ENCODE measurements at places on chromosomes 5 and 9. TPM values are rescaled to one million over a fixed set of nuclear protein-coding genes. Genes with fewer than 3 reads are reported as not detected.

MYOT gene
- 292 TPM for total RNA-seq

DNA sequence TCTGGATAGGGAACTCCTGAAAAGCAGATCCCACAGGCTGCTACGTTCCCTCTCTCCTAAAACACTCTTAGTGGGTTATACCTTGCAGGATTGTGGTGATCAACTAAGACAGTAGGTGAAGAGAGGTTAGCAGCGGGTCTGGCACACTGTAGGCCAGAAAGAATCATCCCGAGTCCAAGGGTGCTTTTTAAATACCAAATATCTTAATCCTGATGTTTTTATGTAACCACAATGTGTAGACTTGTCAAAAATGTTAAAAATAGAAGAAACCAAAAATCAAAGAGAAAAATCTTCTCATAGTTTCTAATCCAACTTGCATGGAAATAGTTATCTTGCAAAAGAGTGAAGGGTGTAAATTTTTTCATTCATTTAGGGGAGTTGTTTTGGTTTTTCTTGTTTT, 52.3 kb upstream of the IFNK start:
- H3K4me3 ChIP-seq = no peak overlapping the region
- H3K27me3 ChIP-seq = no peaks in the 10 kb centered on the region
- H3K4me1 ChIP-seq = peaks cover 30% of the 10 kb centered on the region
- no peak for DNase-seq
- no peaks in the 10 kb centered on the region for H3K36me3 ChIP-seq

GRCh38 chr5:34616651-34617050, 39.5 kb upstream of the RAI14 start:
- H3K27ac ChIP-seq = no peak overlapping the region
- H3K36me3 ChIP-seq = no peaks in the 10 kb centered on the region
- H3K4me1 ChIP-seq = no peaks in the 10 kb centered on the region
- H3K27me3 ChIP-seq = no peaks in the 10 kb centered on the region

- peaks cover 43% of the 10 kb centered on the region for H3K36me3 ChIP-seq
- H3K4me1 ChIP-seq = peaks cover 13% of the 10 kb centered on the region
- H3K27me3 ChIP-seq = no peaks in the 10 kb centered on the region
- no peak overlapping the region for H3K27ac ChIP-seq
These were observed 4.2 kb upstream of the SNAPC4 start for GRCh38 chr9:136403915-136404800.

GRCh38 chr5:151157426-151158286, at the start of gene ANXA6:
TSS of gene ANXA6 (minus strand) at chr5:151157779. CDS start at chr5:151147901, 9,878 bp downstream.
- H3K27me3 ChIP-seq = no peaks in the 10 kb centered on the region
- H3K27ac ChIP-seq = peak within 1 kb of the TSS; percentile 97
- DNase-seq = peak; percentile 88

DNA sequence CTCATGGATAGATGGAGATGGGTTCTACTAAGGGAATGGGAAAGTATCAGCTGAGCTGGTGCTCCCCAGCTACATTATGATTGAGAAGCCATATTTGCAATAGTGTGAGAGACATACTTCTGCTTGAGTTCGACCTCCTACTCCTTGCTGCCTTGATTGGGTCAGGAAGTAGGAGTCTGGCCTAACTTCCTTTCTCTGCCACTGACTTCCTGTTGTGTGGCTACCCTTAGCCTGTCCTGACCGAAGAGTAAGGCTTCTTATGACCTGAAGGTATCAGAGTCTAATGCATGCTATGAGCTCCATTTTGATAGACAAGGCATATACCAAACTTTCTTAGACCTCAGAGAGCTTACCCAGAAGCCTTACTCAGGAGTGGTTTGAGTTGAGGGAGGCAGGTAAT, 53.9 kb downstream of the OSTF1 start:
- no peak overlapping the region for H3K27ac ChIP-seq
- H3K27me3 ChIP-seq = no peaks in the 10 kb centered on the region
- H3K4me3 ChIP-seq = no peak overlapping the region
- no peaks in the 10 kb centered on the region for H3K36me3 ChIP-seq
